ENCODE measurements at places on chromosomes 3 and 15. TPM values are rescaled to one million over a fixed set of nuclear protein-coding genes. Genes with fewer than 3 reads are reported as not detected.
A peak's percentile ranks its signal among the peaks of the same experiment; 100 is the strongest.

- DNase-seq, result no peak
Measured at GRCh38 chr15:31974154-31974794, 56.0 kb upstream of the CHRNA7 start.

DNA sequence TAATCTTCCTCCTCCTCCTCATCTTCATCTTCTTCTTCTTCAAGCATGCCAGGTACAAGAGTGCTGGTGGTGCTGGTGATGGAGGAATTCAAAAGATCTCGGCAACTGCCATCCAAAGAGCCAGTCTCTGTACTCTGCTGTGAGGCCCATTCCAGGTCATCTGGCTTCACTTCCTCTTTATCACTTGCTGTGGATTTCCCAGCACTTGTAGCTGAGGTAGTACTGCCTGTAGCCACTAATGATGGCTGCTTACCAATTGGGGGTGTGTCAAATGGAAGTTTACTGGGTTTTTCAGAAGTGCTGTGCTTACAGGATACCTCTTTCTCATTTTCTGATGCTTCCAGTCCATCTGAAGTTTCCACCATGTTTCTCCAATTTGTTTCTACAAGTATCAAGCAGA is 28.8 kb upstream of the SHC4 start:
- DNase-seq, result no peak

DNA sequence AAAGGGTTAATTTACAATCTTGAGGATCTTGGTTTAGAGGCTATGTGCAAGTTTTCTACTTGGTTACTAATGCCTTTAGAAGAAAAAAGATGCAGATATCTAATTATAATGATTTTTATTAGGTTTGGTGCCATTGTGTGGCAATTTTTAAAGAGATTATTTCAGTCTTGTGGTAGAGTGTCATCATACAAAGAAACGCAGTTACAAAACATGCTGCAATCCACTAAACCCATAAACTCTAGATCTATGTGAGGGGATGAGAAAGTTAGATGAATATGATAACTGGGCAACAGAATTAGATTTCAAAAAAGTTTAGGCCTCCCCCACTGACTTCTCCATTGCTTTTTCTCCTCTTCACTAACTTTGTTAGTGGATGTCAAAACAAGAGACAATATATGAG is 106.0 kb downstream of the ARPP21 start:
- DNase-seq, result no peak

DNA sequence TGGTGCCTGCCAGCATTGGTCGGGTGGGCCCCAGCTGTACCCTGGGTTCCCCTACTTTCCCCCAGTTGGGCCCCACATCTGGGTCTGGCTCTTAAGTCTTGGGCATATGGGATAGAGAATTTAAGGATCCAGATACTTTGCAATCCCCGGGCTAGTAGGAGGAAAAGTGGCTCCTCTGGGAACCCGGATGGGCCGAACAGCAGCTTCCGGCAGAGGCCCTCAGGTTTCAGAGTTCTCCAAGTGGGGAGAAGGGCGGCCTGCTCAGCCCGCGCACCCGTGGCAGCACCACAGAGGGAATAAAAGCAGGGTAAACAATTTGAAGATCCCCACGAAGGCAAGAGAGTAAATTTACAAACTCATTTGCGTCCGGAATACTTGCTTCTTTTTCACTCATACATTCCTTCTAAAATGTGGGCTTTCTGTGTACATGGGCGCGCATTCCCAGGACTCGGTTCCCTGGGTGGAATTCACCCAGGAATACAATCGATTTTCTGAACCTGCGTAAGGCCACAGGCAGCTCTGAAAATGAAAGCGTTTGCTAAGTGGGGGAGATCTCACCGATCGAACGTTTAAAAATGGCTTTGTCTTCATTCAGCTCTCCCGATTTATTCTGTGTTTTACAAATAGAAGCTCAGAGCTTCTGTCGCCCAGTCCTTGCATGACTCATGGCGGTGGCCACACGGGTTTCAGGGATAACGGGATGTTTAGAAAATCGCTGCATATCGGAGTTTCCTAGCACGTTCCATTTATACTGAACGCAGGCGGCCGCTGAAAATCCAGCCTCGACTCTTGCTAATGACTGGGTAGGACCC is 74.0 kb upstream of the POLG start:
- no peak for DNase-seq

- no peak for DNase-seq
Measured at GRCh38 chr3:13718000-13718399, 161.9 kb downstream of the WNT7A start.

GRCh38 chr3:108133048-108133369 is 42.2 kb upstream of the CD47 start:
- DNase-seq, result no peak

DNA sequence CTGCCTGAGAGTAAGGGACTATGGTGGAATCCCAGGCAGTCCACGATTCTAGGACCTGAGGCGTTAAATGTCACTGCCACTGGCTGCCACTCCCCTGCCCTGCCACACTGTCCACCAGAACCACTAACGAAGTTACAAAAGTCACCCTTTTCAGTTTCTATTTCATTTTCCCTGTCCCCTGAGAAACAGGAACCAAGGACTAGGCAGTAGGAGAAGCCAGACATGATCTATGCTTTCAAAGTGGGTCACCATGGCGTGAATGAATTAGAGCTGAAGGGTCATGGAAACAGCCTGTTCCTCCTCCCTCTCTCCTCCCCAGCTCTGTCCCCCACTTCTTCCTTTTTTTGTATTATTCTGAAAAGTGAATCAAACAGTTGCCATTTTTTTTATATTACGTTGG is 9.1 kb upstream of the ADPRH start:
- DNase-seq, result no peak

GRCh38 chr3:184543843-184544512 is 17.6 kb upstream of the EPHB3 start:
- DNase-seq, result no peak

DNA sequence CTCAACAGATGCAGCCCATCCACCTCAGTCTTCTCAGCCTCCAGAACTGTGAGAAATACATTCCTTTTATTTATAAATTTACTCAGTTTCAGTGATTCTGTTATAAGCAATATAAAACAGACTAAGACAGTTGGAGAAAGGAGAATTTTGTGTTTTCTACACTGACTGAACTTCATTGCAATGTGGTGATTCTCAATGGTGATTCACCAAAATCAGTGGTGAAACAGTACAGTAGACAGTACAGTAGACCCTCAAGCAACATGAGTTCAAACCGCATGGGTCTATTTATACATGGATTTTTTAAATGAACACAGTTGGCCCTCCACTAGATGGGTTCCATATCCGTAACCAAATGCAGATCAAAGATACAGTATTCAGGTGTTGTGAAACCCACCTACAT is 403.1 kb upstream of the TGFBR2 start:
- peak; percentile 35 for DNase-seq

- no peak for DNase-seq
Measured at GRCh38 chr15:58064980-58065444, 499 bp downstream of the ALDH1A2 start.

GRCh38 chr3:190701096-190701532 is 161.4 kb downstream of the GMNC start:
- no peak for DNase-seq

DNA sequence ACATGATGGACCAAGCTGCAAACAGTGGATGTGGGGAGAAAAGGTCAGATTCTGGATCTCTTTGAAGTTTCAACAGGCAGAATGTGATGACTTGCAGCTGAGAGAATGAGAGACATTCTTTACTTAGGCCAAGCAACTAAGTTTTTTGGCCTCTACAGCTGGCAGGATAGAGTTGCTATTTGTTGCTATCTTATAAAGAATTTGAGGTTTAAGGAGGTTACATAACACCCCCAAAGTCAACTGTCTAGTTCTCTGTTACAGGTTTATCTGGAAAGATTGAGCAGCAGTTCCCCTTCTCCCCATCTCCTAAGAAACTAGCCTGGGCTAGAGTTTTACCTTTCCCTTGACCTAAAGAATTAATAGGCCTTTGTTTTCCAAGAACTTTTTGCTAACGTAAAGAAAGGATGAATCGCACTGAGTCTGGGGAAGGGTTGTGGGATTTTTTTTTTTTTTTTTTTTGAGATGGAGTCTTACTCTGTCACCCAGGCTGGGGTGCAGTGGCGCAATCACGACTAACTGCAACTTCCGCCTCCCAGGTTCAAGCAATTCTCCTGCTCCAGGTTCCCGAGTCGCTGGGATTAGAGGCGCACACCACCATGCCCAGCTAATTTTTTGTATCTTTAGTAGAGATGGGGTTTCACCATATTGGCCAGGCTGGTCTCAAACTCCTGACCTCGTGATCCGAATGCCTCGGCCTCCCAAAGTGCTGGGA is 26.6 kb upstream of the SLMAP start:
- no peak for DNase-seq

GRCh38 chr3:42961633-42962032 is 17.5 kb upstream of the GASK1A start:
- DNase-seq, result no peak

DNA sequence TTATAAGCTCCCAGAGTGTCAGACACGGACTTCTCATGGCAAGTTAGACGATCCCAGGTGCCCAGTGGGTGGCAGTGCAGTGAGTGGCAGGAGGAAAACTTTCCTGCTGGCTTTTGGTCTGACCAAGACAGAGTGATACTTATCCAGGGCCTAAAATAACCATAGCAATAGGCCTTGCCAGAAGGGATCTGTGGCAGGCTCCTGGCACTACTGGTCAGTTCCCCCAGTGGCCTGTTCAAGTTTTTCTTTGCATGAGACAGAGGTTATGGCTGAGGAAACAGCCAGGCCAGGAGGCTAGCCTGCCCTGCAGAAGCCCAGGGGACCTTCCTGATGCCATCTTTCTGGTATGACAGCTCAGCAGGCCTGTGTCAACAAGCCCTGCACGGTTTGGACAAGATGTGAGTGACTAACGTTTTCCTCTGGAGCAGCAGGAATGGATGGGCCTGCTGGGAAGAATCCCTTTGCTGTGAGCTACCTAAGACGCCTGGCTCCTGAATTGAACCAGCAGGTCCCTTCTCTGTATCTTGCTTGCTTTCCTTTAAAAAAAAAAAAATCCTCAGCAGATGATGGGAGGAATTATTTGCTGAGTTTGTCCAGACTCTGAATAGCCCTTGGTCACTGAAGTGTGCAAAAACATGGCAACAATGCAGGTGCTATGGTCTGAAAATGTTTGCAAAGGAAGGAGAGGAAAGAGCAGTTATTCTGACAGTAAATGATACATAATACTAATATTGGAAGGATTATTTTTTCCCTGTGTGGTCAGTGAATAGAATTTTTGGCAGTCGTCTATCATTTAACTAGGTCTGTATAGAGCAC is 18.0 kb downstream of the SCG5 start:
- no peak for DNase-seq

GRCh38 chr3:25782938-25783660 is at the start of gene NGLY1:
Gene NGLY1 (minus strand): TSS chr3:25783443. CDS start chr3:25783390, 53 bp downstream.
- DNase-seq, result no peak

GRCh38 chr3:13141991-13142412 is 68.8 kb upstream of the IQSEC1 start:
- DNase-seq, result no peak

DNA sequence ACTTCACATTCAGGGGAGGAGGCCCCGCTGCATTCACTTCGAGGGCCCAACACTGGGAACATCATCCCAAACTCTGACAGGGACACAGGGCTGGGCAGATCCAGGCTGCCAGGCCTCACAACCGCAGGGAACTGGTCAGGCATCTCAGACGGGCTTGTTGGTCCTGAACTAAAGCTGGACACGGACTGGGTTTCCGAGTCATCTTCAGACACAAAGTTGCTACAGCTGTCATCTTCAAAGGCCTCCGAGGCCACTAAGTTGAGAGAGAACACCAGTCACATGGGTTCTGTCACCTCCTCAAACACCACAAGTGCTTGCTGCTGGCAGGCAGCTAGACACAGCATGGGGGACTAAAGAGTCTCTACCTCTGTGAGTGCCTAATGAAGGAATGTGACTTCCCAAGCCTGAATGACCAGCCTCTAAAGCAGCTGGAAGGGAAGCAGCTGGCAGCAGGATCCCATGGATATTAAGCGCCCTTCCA is 50.9 kb downstream of the CAPN7 start:
- DNase-seq, result no peak

- peak; percentile 6 for DNase-seq
Measured at GRCh38 chr3:145557405-145557804, 603.6 kb downstream of the PLOD2 start.

DNA sequence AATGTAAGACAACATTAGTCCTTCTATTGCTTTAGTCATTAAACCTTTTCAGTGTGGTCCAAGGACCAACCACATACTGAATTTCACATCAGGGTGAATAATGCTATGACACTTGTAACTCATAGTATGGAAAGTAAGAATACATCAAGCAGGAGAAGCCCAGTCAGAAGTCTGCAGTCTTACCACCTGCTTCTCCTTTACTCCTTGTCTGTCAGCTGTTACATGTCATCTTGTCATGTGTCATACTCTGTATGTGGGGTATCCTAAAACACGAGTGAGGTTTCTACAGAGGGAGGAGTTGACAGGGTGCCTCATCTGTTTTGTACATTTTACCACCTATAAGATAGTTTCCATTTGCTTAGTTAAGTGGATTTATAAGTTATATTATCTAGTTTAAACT is 32.8 kb upstream of the EID1 start:
- DNase-seq, result no peak

DNA sequence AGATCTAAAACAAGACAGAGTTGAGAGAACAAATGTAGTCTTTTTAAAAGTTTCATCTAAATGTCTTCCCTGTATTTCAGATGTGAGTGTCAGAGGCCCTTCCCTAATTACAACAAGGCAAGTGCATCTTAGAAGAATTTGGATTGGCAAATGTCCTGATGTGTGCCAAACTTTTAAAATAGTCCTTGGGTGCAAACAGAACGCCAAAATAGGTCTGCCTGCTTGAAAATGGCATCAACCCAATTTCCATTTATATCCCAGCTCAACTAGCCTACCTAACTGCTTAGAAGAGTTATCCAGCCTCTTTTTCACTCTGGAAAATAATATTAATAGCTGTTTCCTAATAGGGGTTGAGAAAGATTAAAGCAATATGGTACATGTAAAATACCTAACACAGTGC is 311.8 kb upstream of the ARRDC4 start:
- no peak for DNase-seq

FRMD4B gene
- 0.18 TPM for polyA plus RNA-seq

GP5 gene
- 0.02 TPM for polyA plus RNA-seq

ATP13A4 gene
- 0.10 TPM for polyA plus RNA-seq

ZBTB38 gene
- polyA plus RNA-seq, result 77.4 TPM

CACNA2D3 gene
- polyA plus RNA-seq, result 0.81 TPM

GOLGA8J gene
- not detected for polyA plus RNA-seq

ZPLD1 gene
- 0.05 TPM for polyA plus RNA-seq

GCNT3 gene
- polyA plus RNA-seq, result not detected

STARD9 gene
- polyA plus RNA-seq, result 2.3 TPM

SAMD7 gene
- polyA plus RNA-seq, result not detected

IDH3A gene
- polyA plus RNA-seq, result 49.3 TPM

FAM81A gene
- polyA plus RNA-seq, result not detected

ZNF860 gene
- 0.32 TPM for polyA plus RNA-seq
